ENCODE measurements at places on chromosomes 2 and 18.
A peak's percentile ranks its signal among the peaks of the same experiment; 100 is the strongest.

DNA sequence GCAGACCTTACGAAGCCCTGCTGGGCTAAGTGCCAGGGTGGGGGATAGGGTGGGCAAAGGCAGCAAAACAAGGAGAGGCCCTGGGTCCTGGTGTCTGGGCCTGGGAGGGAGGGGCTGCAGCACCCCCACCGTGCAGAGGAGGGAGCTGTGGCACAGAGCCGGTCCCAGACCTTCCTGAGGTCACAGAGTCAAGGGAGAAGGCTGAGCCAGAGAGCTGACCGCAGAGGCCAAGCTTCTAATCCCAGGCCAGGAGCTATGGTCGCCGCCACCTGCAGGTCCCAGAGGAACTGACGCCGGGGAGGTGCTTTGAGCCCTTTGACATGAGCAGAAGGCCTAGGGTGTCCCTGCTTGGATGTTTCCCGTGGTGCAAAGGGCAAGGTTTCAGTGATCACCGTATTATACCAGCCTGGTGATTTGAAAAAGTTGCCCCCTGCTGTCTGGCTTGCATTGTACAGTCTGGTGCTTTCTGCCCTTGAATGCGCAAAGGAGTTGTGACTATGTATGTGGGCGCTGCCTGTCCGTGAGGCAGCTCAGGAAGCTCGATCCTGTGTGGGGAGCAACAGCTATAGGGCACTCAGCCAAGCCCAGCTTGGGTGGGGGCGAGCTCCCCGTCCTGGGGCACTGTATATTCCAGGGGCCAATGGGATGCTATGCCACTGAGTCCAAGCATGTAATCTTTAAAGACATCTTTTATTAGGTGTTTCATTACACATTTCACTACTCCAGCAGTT, 44.3 kb downstream of the EDAR start:
- no peak for DNase-seq

- no peak for DNase-seq
These were observed 38.3 kb downstream of the ZNF532 start for GRCh38 chr18:58902961-58903360.

GRCh38 chr2:218282173-218282991, 9.9 kb downstream of the TMBIM1 start:
- DNase-seq: no peak

DNA sequence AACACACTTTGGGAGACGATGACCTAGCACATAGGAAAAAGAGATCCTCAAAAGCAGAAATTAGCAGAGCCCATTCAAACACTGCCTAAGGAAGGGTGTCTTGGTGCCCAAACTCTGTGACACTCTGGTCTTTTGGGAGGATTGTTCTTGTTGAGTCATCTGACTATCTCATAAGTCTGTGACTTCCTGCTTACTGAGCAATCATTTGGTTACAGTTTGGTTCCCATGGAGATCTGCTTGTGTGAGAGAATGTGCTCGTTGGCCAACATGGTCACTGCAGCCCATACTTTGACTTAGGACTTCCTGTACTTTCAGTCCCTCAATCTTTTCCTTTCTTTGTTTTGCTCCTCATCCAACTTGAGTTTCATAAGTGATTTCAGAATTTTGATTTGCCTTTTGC, 602.9 kb downstream of the NYAP2 start:
- peak; percentile 49 for DNase-seq

GRCh38 chr18:63107931-63108330, 211.6 kb downstream of the BCL2 start:
- no peak for DNase-seq

GRCh38 chr2:168357797-168358472, 98.1 kb upstream of the CERS6 start:
- no peak for DNase-seq

DNA sequence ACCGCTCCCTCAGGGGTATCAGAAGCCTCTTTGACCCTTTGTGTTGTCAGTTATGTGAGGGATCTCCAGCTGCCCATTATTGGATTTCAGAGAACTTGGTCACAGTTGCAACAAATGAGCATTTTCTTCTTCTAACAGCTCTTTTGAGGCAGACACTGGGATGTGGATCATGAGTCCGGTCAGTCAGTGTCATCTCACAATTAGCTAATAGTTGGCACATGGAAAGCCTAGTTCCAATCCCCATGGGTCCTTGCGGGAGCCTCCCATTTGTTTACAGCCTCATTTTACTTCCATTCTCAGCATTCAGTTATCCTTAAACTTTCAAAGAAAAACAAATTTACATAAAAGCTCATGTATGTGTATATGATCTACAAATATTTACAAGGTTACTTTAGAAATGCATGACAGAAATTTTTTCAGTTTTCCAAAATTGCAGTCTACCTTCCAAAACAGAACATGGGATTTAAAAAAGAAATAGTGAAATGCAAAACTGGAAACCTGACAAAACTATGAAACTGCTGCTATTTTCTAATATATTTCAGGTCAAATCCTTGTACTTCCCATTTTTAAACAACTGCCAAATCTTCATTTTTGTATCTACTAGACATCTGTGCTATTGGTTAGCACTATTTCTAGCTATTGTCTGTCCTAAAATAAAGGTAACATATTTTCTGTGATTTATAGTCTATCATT, 547.1 kb upstream of the ZEB2 start:
- no peak for DNase-seq

GRCh38 chr2:171747371-171747770, 60.1 kb downstream of the DYNC1I2 start:
- no peak for DNase-seq

GRCh38 chr2:106575955-106576354, 88.8 kb downstream of the CD8B2 start:
- peak; percentile 16 for DNase-seq

Measured in AG09309 (cell line).